NCI-H187 treated with DMSO at 0.1 percent for 48 hours (cell line): ENCODE measurements at places on chromosomes 4 and X.
A peak's percentile ranks its signal among the peaks of the same experiment; 100 is the strongest.

- no peak for DNase-seq
Measured at GRCh38 chr4:62526671-62527070, 1326.5 kb downstream of the ADGRL3 start.

DNA sequence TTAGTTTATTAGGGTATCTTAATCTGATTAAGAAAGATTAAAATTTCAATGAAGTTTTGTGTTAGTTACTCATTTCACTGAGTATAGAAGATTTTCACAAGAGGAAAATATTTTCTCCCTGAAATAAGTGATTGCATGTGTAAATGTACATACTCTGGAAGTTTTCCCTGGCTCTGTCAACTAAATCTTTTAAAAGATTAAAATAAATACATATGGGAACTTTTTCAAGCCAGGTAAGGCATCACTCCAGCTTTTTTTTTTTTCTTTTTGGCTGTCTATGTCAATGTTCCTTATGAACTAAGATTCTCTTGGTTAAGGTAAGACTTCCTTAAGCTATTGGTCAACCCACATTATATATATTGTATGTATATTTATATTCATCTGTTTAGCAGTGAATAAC, 117.6 kb downstream of the CBR4 start:
- no peak for DNase-seq

- DNase-seq, result no peak
Measured at GRCh38 chr4:10348241-10348640, 109.0 kb downstream of the ZNF518B start.

GRCh38 chr4:141659539-141659938, 23.2 kb downstream of the IL15 start:
- no peak for DNase-seq

DNA sequence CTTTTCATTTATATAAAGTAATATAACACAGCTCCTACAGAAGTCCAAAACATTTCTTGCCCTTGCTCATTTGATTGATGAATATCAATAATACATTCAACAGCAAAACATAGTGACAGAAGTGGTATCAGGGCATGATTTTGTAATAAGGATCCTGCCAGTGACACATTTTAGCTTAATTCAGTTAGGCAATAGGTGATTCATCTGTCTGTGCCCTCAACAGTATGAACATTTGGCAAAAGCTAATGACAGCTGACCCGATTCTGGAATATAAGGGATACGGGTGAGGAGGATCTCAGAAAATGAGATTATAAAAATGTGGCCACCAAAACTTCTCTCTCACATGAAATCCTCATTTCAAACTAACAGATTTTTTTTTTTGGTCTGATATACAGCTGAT, 294.0 kb downstream of the CAMK2D start:
- DNase-seq, result no peak

- DNase-seq, result no peak
Measured at GRCh38 chr4:81605271-81605670, 133.6 kb upstream of the RASGEF1B start.

GRCh38 chr4:61079427-61079826, 120.7 kb upstream of the ADGRL3 start:
- no peak for DNase-seq

DNA sequence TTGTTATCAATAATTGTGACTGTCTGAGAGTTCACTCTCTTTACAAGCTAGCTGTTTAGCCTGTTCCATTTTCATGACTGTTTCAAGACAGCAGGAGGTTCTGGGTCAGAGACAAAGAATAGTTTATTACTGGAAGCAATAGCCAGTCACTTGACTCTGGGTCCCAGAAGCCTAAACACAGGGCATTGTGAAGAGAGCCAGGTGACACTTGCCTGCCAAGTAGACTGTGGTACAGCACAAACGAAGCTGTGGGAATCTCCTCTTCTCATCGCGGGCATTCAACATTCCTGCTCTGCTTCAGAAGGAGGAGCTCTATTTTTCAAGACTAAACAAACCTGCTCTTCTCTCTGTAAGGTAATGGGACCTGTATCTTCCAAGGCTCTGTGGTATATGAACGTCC, 485.1 kb downstream of the TRIML1 start:
- DNase-seq, result no peak

- DNase-seq, result no peak
Measured at GRCh38 chr4:127732623-127733328, 2.6 kb downstream of the SLC25A31 start.

- no peak for DNase-seq
Measured at GRCh38 chr4:18454349-18454748, 432.8 kb upstream of the LCORL start.

DNA sequence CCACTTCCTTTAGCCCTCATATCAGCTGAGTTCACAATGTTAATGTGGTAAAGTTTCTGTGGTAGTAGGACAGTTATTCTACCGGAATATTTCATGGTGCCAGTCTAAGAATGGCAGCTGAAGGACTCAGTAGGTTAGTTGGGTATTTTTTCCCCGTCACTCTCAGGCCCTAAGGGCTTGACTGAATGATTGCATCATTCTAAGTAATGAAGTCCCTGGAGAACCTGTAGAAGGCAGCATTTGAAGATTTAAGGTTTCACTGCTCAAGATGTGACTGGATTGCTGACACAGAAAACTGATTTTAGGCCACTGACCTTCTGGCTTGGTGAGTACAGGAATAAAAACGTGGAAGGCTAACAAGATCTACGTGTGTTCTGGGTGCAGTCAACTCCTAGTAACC, 657.3 kb downstream of the PCDH19 start:
- DNase-seq, result no peak

- no peak for DNase-seq
Measured at GRCh38 chr4:52836678-52837077, 25.4 kb upstream of the RASL11B start.

DNA sequence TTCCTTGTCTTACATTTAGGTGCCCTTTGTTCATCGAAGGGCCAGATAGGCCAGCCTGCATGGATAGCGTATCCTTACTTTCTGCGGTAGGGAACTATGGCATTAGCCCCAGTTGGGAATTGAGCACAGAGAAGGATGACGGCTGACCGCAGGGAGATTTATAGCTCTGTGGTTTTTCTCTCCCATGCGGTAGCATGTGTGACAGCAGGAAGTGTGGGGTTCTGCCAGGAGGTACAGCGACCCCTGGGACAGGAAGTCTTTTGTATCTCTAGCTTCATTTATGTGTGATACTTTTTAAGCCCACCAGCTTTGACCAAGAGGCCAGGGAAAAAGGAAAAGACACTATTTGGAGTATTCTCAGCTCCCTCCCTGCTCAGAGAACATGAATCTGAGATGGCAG, 33.1 kb downstream of the GAB3 start:
- DNase-seq, result peak; percentile 69

DNA sequence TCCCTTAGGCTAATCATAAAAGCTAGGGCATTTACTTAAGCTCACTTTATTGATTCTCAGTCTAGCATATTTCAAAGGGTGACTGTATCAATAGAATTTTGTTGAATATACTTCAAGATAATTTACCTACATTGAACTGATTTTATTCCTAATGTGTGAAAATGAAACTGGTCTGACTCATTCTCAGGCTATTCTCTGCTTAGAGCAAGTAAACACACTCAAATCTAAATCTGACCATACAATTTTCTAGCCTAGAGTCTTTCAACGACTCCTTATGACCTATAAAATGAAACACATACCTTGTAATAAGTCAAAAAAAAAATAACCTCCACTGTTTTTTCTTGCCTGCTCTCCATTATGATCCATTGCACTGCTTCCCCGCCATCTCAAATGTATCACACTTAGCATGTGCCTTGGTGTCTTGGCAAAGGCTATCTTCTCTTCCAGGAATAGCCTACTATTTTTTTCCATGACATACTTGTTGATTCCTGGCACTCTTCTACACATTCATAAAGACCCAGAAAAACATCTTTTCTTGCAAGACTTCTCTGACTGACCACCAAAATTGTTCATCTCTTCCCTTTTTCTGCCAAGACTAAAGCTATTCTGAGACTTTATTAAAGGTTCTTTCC, 965.1 kb upstream of the HS3ST1 start:
- no peak for DNase-seq

- DNase-seq, result no peak
Measured at GRCh38 chrX:21678048-21678612, 20.0 kb upstream of the KLHL34 start.

- DNase-seq, result no peak
Measured at GRCh38 chrX:36867143-36867542, 141.0 kb upstream of the FAM47C start.

GRCh38 chr4:25527034-25527433, 128.6 kb upstream of the SLC34A2 start:
- DNase-seq, result no peak
